ENCODE measurements at places on chromosomes 16 and 17.
A peak's percentile ranks its signal among the peaks of the same experiment; 100 is the strongest.

GRCh38 chr16:20167323-20167722 is 93.6 kb upstream of the GPR139 start:
- DNase-seq = no peak

DNA sequence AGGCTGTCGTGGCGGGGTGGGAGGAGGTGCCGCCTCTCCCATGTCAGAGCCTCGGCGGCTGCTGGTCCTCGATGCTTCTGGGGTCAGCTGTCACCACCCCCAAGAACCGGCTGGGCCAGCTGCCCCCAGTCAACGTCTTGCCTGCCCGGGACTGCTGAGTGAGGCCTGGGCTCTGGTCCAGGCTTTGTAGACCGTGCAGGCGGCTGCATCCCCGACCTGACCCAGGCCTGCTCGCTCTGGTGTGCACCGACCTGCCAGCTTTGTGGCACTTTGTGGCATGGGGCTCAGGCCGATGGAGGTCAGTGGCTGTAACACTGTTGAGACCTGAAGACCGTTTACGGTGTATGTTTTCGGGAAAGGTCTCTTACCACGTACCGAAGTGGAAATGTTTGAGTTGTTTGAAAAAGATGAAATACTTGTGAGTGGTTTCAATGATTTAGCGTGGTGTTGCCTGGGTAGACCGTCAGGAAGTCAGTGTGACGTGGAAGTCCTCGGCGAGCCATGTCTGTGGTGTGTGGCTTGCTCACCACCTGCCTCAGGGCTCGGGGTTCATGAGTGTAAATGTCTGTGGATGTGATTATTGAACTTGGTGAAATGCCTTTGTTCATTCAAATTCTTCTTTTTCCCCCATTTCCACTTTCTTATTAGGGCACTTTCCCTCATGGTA is 53.2 kb upstream of the ZNF750 start:
- DNase-seq = peak; percentile 46

DNA sequence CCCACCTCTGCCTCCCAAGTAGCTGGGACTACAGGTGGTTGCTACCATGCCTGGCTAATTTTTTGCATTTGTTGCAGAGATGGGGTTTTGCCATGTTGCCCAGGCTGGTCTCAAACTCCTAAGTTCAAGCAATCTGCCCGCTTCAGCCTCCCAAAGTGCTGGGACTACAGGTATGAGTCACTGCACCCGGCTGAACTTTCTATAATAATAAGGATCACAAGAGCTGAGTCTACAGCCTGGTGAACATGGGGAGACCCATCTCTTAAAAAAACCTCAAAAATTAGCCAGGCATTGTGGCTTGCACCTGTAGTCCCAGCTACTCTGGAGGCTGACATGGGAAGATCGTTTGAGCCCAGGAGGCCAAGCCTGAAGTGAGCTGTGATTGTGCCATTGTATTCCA is 53.5 kb downstream of the WDR59 start:
- no peak for DNase-seq

DNA sequence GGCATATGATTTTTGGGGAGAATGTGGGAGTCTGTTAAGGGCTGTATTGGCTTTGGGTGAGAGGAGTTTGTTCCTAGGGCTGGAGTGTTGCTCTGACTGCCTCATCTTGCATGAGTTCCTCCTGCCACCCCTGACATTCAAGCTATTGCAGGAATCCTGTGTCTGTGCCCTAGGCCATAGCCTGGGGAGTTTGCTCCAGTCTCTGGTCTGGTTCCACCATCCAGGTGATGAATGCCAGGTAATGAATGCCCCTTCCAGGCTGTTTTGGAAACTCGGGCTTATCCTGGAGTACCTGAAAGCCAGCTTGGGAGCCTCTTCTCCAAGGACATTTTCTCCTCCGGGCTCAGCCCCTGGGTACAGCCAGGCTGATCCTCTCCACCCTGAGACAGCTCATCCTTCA is 117.0 kb upstream of the IRX3 start:
- DNase-seq = no peak

GRCh38 chr17:18161207-18162145 is 22.2 kb upstream of the ALKBH5 start:
- DNase-seq = no peak

DNA sequence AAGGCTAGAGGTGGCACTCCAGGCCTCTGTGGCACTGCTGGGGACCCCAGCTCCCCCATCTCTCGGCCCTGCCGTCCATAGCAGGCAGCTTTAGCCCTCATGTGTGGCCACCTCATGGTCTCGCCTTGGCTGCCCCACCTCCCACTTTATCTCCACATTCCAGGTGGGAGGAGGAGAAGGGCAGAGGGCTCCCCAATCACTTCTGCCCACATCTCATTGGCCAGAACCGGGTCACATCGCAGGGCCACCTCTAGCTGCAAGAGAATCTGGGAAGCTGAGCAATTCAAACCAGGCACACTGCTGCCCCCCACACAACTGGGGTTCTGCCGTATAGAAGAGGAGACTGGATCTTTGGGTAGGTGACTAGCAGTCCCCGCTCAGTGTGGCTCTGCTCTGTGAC is 1.6 kb downstream of the DRC7 start:
- no peak for DNase-seq

GRCh38 chr17:65537845-65538674 is 23.4 kb downstream of the AXIN2 start:
- no peak for DNase-seq

DNA sequence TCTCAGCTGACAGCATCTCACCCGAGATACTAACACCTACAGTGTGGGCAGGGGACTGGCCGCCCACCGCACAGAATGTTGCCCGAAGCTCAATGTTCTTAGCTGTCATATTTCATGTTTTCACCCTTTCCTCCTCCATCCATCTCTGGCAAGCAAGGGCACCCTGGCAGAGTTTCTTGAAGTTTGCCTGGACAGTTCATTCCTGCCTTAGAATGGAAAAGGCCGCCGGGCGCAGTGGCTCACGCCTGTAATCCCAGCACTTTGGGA is 37.6 kb upstream of the TEX2 start:
- DNase-seq = no peak

- DNase-seq = no peak
These were observed 8.5 kb downstream of the SNN start for GRCh38 chr16:11676799-11677198.

- no peak for DNase-seq
These were observed 6.8 kb downstream of the CNP start for GRCh38 chr17:41973408-41973811.

DNA sequence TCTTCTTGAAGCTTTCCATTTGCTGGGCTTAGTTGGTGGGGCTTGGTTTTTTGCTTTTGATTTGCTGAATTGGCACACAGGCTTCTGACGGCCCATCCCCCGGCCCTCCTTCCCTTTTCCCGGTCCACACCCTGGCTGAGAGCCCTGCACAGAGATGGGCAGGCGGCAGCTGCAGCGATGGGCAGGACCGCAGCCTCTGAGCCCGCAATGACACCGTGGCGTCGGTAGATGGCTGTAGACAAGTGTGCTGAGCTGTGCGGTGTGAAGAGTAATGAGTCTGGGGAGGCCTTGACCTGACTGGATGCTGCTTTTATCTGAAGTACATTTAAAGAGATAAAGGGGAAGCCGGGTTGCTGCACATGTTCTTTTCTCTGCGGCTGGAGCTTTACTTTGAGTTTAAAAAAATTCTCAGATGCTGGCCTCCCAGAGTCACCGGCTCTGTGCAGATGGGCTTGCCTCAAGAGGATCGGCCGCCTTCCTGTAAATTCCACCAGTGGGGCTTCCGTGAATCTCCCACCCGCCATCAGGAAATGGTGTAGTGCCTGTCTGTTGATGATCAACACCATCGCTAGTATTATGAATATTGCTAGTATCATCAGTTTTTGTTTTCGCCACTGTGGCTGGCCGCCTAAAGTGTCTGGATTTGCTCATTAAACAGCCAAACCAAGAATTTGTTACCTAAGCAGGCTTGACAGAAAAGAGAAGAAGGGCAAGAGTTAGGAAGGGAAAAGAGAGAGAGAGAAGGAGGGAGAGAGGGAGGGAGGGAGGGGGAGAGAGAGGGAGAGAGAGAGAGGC is 245.6 kb upstream of the RBFOX1 start:
- DNase-seq = no peak

DNA sequence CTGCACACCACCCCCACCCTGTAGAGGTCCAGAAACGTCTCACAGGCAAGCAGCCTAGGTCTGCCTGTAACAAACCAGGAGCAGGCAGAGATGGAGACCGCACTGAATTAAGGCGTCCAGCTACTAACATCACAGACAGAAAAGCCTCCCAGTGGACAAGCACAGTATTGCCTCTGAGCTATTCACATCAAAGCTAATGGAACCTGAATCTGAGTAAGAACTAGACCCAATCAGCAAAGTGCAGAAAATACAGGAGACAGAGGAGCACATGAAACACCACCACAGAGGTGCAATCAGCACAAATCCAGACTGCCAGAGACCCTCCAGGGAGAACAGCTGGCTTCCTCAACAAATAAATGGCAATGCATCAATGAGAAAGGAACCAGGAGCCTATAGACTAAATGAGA is 22.2 kb upstream of the PEMT start:
- no peak for DNase-seq
